ENCODE measurements at places on chromosomes 11 and 22.

GRCh38 chr11:35289821-35290220 lies 129.5 kb downstream of the SLC1A2 start:
- peaks cover 29% of the 10 kb centered on the region for H3K4me1 ChIP-seq
- H3K27me3 ChIP-seq = peaks cover 10% of the 10 kb centered on the region
- no peaks in the 10 kb centered on the region for H3K36me3 ChIP-seq
- no peak overlapping the region for H3K4me3 ChIP-seq

DNA sequence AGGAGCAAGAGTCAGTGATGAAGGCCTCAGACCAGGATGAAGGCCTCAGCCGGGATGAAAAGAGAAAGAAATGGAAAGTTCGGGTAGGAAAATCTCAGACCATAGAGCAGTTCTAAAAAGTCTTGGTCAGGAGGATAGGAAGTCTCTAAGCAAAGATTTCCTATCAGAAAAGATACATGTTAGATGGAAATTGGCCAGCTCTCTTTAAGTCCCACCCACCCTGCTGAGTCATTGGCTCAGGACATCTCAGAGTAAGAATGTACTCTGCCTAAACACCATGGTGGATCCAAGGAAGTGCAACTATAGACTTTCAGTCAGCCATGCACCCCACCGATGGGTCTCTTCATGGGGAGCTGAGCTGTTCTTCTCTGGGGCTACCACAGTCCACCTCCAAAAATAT lies 4.4 kb downstream of the OR8B3 start:
- H3K27ac ChIP-seq = no peak overlapping the region
- H3K36me3 ChIP-seq = no peaks in the 10 kb centered on the region
- no peak for DNase-seq
- peaks cover 2% of the 10 kb centered on the region for H3K27me3 ChIP-seq
- no peaks in the 10 kb centered on the region for H3K4me1 ChIP-seq

GRCh38 chr22:36419177-36419911 lies 31.6 kb upstream of the MYH9 start:
- peak overlapping the region; percentile 75 for H3K27ac ChIP-seq
- H3K27me3 ChIP-seq = no peaks in the 10 kb centered on the region
- peak overlapping the region; percentile 59 for H3K4me3 ChIP-seq
- no peaks in the 10 kb centered on the region for H3K36me3 ChIP-seq

- peak within 1 kb of the TSS; percentile 71 for H3K4me3 ChIP-seq
- H3K4me1 ChIP-seq = peaks cover 4% of the 10 kb centered on the region
- no peak within 1 kb of the TSS for H3K27ac ChIP-seq
- peak; percentile 22 for DNase-seq
- H3K36me3 ChIP-seq = no peaks in the 10 kb centered on the region
Observed at GRCh38 chr11:86672007-86672621, at the start of gene ME3. Gene ME3, minus strand, starts transcription at chr11:86672616.

GRCh38 chr22:32636884-32637283 lies 162.3 kb downstream of the FBXO7 start:
- H3K4me1 ChIP-seq = no peaks in the 10 kb centered on the region
- no peak for DNase-seq
- no peak overlapping the region for H3K4me3 ChIP-seq
- no peaks in the 10 kb centered on the region for H3K36me3 ChIP-seq

DNA sequence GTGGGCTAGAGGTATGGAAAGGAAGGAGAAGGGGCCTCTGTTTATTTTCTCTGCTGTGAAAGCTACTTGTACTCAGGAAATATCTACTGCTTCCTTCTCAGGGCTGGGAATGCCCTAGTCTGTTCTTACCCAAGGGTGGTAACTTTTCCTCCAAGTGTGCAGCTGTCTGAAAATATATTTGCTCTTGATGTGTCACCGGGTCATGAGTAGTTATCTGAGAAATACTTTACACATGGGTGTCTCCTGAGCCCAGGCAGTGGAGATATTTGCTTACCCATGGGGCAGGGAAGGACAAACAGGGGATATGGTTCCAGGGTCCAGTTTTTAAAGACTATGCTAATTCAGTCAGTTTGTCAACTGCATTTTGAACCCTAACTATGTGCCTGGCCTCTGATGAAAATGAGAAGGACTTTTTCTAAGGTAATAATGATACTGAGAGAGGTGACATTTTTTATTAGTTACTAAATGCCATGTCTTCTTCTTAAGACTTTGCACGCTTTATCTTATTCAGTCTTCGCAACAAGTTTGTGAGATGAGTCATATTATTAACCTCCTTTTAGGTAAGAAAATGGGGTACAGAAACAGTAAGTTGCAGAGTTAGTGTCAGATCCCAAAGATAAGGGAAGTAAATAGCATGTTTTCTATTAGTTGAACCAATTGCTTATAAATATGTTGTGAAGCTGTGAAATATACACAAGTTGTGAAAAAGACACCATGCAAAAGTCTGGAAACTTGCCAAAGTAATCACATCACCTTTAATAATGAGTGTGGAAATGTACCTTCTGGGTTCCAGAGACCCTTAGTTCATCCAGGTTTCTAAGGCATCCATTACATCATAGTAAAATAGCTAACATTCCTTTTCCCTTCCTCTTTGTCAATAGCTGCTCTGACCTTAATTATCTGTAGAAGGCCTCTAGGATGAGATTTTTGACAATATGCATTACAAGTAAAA lies 22.9 kb downstream of the SYTL2 start:
- H3K27me3 ChIP-seq = peaks cover 2% of the 10 kb centered on the region
- peak overlapping the region; percentile 60 for H3K27ac ChIP-seq
- H3K4me3 ChIP-seq = peak overlapping the region; percentile 45
- H3K4me1 ChIP-seq = peaks cover 37% of the 10 kb centered on the region

- H3K4me3 ChIP-seq = no peak overlapping the region
- peaks cover 24% of the 10 kb centered on the region for H3K36me3 ChIP-seq
- H3K4me1 ChIP-seq = no peaks in the 10 kb centered on the region
- H3K27ac ChIP-seq = no peak overlapping the region
- DNase-seq = no peak
Observed at GRCh38 chr11:94449437-94449836, 44.2 kb downstream of the MRE11 start.

- no peaks in the 10 kb centered on the region for H3K36me3 ChIP-seq
- H3K27me3 ChIP-seq = no peaks in the 10 kb centered on the region
- no peak overlapping the region for H3K4me3 ChIP-seq
- H3K4me1 ChIP-seq = no peaks in the 10 kb centered on the region
- no peak for DNase-seq
Observed at GRCh38 chr11:7384691-7385090, 100.6 kb upstream of the OLFML1 start.

- H3K4me3 ChIP-seq = no peak overlapping the region
- no peak for DNase-seq
- H3K27ac ChIP-seq = no peak overlapping the region
- H3K4me1 ChIP-seq = peaks cover 8% of the 10 kb centered on the region
- no peaks in the 10 kb centered on the region for H3K36me3 ChIP-seq
Observed at GRCh38 chr22:21022507-21022906, 7.5 kb downstream of the P2RX6 start.

DNA sequence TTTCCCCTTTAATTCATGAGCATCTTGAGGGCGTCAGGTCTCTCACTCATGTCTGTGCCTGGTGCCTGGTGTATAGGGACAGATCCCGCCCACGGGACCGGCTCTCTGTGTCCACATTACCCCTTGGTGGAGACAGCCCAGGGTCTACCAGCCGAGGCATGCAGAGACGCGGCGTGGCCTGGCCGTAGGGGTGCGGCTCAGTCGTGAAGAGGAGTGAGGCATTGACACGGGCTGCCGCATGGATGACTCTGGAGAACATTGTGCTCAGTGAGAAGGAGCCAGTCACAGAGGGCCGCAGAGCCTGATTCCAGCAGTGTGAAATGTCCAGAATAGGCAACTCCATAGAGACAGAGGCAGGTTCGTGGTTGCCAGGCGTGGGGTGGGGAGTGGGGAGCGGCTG lies 209.8 kb downstream of the TBC1D22A start:
- no peak overlapping the region for H3K4me3 ChIP-seq
- peaks cover 15% of the 10 kb centered on the region for H3K4me1 ChIP-seq
- no peak overlapping the region for H3K27ac ChIP-seq
- no peaks in the 10 kb centered on the region for H3K36me3 ChIP-seq

DNA sequence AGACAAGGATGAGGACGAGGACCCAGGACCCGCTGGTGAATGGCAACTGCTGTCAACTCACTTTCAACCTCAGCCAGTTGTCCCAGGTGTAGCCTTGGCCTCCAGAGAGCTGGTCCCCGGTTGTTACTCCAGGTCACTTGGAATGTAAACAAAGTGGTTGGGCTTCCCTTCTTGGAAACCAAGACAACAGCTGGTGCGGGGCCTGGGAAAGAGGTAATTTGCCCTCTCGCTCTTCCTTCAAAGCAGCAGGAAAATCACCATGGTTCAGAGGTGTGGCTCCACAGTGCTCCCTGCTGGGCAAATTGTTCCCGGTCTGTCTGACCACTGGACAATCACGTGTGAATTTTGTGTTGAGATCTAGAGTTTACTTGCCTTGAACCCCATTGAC lies 15.0 kb downstream of the SLC1A2 start:
- H3K27ac ChIP-seq = no peak overlapping the region
- H3K36me3 ChIP-seq = no peaks in the 10 kb centered on the region
- H3K4me3 ChIP-seq = no peak overlapping the region
- H3K4me1 ChIP-seq = no peaks in the 10 kb centered on the region

- no peak overlapping the region for H3K4me3 ChIP-seq
- H3K27ac ChIP-seq = no peak overlapping the region
- no peaks in the 10 kb centered on the region for H3K4me1 ChIP-seq
- no peaks in the 10 kb centered on the region for H3K36me3 ChIP-seq
- H3K27me3 ChIP-seq = peaks cover 11% of the 10 kb centered on the region
Observed at GRCh38 chr11:110112457-110112856, 19.3 kb downstream of the ZC3H12C start.

All from T-helper 2 cell treated with Interferon-gamma antibody and Interleukin-4, amounts not matched to agents 5 μg/mL and 100 μg/mL, for 36 hours (primary cell).